ENCODE measurements at places on chromosomes 12 and 14.

GRCh38 chr14:95210699-95211098, 53.4 kb upstream of the DICER1 start:
- DNase-seq, result no peak

DNA sequence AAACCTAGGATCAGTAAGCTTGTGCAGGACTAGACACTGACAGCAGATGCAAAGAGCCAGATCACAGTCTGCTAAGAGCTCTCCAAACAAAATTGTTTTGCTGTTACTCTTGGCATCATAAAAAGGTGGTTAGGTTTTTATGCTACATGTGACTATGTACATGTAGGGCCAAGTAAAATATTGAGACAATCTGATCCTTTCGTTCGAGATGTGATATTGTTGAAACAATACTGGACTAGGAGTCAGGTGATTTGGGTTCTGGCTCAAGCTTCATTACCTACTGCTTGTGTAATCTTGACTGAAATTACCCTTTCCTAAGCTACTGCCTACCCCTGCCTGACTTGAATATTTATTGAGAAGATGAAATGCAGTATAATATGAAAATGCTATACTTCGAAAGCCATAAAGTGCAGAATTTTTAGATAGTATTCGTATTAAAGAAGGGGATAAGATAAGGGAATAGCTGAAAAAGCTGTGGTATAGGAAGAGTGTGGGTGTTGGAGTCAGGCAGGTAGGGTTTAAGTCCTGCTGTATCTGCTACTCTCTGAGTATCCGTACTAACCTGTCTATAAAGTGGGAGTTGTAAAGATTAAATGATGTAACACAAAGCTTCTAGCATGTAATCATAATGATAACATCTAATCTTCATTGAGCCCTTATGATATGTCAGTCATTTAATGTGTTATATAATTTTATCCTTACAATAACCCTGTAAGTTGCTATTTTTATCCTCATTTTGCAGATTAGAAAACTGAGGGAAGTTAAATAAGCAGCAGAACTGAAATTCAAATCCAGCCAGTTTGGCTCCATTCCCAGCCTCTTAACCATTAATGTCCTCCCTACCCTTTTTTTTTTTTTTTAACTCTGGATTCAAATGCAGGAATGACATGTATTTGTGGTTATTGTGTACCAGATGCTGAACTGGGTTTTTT, 38.6 kb upstream of the ATF1 start:
- DNase-seq, result peak; percentile 12

DNA sequence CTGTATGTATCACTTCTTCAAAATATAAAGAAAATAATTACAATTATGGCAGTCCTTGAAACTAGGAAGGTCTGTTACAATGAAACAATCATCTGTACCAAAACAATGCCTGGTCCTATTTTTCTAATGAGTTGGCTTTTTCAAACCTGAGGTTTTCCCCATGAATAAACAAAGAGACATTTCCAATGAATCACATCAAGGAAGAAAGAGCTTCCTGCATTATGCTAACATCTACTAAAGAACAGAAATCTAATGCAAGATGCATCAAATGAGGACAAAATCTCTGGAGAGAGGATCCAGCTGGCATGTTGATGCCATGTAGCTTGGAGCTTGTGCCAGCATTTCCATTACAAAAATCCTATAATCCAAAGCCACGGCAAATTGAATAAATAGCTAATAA, 29.3 kb downstream of the NIN start:
- DNase-seq, result no peak

DNA sequence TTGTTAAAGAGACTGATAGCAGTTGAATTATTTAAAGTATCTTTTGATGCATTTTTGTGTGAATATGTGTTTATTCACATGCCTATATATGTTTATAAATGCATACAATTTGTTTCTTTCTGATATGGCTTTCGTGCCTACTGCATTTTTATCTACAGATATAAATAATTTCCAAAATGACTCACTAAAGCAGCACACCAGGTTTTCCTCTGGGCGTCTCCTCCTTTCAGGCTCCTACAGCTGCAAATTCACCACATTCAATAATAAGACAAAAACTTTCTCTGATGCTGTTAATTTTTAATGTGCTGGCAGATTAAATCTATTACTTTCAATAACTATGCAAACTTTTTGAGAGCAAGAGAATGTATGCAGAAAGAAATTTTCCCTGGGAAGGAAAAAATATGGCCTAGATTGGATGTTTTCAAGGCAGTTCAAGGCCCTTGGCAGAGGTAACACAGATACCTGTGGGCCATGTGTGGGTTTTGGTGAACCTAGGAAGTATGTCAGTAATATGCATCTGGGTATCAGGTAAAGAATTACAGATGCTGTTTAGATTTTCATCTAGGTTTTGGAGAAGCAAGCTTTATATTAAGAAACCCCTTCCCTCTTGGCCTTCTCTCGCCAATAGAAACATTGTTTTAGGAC, 381.8 kb downstream of the EGLN3 start:
- DNase-seq, result no peak

DNA sequence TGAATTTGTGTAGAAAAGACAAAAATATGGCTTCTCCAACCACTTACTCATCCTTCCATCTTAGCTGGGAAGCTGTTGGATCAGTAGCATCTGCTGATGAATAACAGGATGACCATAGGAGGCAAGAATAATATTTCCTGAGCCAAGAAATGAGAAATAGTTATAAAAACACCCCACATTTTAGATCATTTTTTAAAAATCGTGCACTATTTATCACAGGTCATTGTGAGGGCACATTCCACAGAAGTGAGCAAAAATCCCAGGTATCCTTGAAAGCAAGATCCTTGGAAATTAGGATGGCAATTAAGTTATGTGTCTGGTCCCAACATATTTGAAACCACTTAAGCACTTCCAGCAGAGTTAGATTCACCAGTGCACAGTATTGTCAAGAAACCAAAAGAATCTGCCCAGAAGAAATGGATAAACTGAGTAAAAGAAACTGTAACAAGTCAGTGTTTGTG, 8.4 kb downstream of the FAR2 start:
- no peak for DNase-seq

- no peak for DNase-seq
Measured at GRCh38 chr12:90833228-90833627, 121.7 kb downstream of the CCER1 start.

- DNase-seq, result peak; percentile 53
Measured at GRCh38 chr12:116599285-116600136, 40.3 kb downstream of the MAP1LC3B2 start.

- no peak for DNase-seq
Measured at GRCh38 chr14:65261946-65262345, 150.6 kb upstream of the FUT8 start.

DNA sequence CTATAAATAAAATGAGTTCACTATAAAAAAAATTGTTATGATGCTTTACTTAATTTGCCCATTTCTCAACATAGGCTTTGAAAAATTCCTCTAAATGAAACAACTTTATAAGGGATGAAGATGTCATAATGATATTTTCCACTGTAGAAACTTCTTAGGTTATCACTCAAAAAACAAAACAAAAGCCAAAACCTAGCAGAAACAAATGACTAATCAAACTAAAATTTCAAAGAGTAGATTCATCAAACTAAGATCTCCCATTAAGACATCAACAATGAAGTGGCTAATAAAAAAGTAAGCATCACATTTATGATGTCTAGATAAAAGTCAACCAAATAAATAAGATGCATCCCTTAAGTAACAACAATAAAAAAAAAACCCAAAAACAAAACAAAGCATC, 36.9 kb upstream of the TTC7B start:
- no peak for DNase-seq

GRCh38 chr12:15555446-15555845, 233.1 kb downstream of the PTPRO start:
- DNase-seq, result no peak

- DNase-seq, result no peak
Measured at GRCh38 chr12:9334964-9335363, 126.8 kb upstream of the PZP start.

GRCh38 chr12:11497995-11498394, 102.6 kb upstream of the PRB2 start:
- no peak for DNase-seq

Measured in NCI-H446 (cell line).